Testis (tissue), 5 donors: ENCODE measurements at places on chromosomes 3 and 15. TPM values are rescaled to one million over a fixed set of nuclear protein-coding genes. Genes with fewer than 3 reads are reported as not detected.

DNA sequence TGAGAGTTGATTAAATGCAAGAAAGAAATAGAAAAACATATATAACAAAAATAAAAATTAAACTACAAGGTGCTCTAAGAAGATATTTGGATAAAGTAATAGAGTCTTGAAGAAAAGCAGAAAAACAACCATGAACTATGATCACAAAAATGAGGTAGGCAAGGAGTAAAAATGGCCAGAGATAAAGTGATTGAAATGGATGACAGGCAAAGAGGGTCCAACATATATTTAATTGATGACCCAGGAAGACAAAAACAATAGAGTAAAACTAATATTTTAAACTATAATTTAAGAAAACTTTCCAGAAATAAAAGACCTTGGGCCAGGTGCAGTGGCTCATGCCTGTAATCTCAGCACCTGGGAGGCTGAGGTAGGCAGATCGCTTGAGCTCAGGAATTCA is 22.1 kb upstream of the WDR49 start:
- H3K4me1 ChIP-seq: no peaks in the 10 kb centered on the region
- no peak for DNase-seq
- H3K27me3 ChIP-seq: no peaks in the 10 kb centered on the region

DNA sequence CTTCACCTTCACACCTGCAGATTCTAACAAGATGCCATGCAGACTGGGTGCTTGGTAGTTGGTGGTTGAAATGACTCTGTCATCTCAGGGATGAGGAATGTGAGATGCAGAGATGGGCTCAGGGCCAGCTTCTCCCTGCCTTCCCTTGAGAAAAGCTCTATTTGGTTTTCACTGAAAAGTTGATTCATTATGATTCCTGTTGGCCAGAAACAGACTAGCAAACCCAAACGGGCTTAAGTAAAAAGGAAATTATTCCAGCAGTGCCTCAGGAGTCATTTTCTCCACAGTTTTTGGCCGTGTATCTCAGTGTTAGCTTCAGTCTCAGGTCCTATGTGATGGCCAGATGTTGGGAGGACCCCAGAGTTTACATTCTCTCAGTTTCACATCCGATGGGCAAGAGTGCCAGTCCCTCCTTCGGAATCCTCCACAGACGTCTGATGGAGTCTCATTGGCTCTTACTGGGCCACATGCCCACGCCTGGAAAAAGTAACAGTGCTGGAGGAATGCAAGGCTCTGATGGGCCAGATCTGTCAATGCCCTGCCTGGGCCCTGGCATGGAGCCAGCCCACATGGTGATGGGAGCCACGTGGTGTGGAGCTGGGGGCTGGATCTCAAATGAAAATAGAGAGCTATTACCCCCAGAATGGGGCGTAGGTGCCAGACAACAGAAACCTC is 22.3 kb upstream of the SACM1L start:
- H3K4me3 ChIP-seq: no peak overlapping the region
- peaks cover 18% of the 10 kb centered on the region for H3K4me1 ChIP-seq
- peak; percentile 81 for DNase-seq
- H3K27me3 ChIP-seq: no peaks in the 10 kb centered on the region
- H3K36me3 ChIP-seq: no peaks in the 10 kb centered on the region

DNA sequence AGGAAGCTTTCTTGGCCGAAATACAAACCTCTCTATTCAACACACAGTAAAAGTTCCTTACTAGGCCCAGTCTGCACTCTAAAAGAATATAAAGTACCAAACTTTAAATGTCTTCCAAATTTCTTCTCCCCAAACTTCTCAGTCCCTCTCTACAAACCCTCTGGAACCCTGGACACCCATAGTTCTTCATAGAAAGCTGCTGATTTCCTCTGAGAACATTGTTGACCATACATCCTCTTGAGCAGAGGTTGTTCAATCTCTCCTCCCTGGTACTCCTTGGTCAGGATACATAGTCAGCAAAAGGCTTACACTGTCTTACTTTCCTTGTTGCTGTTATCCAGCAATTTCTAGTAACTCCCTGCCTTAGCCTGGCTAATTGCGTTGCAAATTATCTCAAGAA is 3.1 kb upstream of the ACAP2 start:
- peaks cover 7% of the 10 kb centered on the region for H3K4me1 ChIP-seq
- no peak for DNase-seq
- H3K4me3 ChIP-seq: no peak overlapping the region
- H3K27me3 ChIP-seq: no peaks in the 10 kb centered on the region
- H3K36me3 ChIP-seq: no peaks in the 10 kb centered on the region
- H3K27ac ChIP-seq: no peak overlapping the region

GRCh38 chr3:110026421-110026820 is 689.1 kb upstream of the DPPA4 start:
- DNase-seq: no peak
- no peaks in the 10 kb centered on the region for H3K4me1 ChIP-seq
- H3K27me3 ChIP-seq: no peaks in the 10 kb centered on the region
- no peak overlapping the region for H3K27ac ChIP-seq
- no peaks in the 10 kb centered on the region for H3K36me3 ChIP-seq

GRCh38 chr15:63474810-63475316 is 29.5 kb upstream of the USP3 start:
- H3K27me3 ChIP-seq: no peaks in the 10 kb centered on the region
- peaks cover 10% of the 10 kb centered on the region for H3K4me1 ChIP-seq
- no peak overlapping the region for H3K4me3 ChIP-seq

RTP4 gene
- total RNA-seq: 1.4 TPM

DNA sequence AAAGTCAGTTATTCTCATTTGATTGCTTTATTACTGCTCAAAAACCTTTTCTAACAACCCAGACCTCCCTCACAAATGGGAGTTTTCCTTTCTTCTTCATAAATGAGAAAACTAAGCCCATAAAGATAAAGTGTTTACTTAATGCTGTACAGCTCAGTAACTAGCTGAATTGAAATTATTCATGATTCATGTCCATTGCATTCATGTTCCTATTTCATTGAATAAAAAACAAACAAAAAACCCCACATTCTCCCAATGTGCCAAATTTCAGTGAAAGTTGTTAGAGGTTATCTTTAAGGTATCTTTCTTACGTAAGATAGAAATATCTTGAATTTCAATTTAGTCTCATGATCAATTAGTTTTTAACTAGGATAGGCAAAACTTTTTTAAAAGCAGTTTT is 2.8 kb downstream of the PLSCR2 start:
- H3K27ac ChIP-seq: no peak overlapping the region
- H3K27me3 ChIP-seq: no peaks in the 10 kb centered on the region
- no peak for DNase-seq
- H3K36me3 ChIP-seq: no peaks in the 10 kb centered on the region

- no peaks in the 10 kb centered on the region for H3K36me3 ChIP-seq
- no peak for DNase-seq
- no peak overlapping the region for H3K4me3 ChIP-seq
- H3K4me1 ChIP-seq: no peaks in the 10 kb centered on the region
- H3K27ac ChIP-seq: no peak overlapping the region
Observed at GRCh38 chr3:98877132-98877531, 24.4 kb downstream of the DCBLD2 start.
